Jurkat, Clone E6-1 (cell line): ENCODE measurements at places on chromosomes 16 and 17.

- DNase-seq: no peak
These were observed 111.4 kb downstream of the IRX3 start for GRCh38 chr16:54175169-54175551.

GRCh38 chr17:28818819-28819221 lies 23.8 kb downstream of the FAM222B start:
- no peak for DNase-seq

- no peak for DNase-seq
These were observed 282.2 kb downstream of the MAP2K6 start for GRCh38 chr17:69696650-69697049.

DNA sequence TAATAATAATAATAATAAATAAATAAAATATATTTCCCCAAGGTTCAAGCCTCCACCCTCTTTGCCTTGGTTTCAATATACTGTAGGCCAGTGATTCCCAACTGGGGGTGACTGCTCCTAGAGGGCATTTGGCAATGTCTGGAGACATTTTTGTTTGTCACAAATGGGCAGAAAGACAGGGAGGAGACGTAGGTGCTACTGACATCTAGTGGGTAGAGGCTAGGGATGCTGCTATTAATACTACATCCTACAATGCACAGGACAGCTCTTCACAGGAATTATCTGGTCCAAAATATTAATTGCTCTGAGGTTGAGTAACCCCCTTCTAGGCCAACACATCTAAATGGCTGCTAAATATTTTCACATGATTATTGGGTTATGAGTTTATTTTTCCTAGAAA lies 12.8 kb upstream of the PRR14 start:
- DNase-seq: peak; percentile 73
